Left cardiac atrium (tissue), 4 donors: ENCODE measurements at places on chromosomes 2 and 18. TPM values are rescaled to one million over a fixed set of nuclear protein-coding genes. Genes with fewer than 3 reads are reported as not detected.

The SLC30A3 gene
- total RNA-seq: 4.8 TPM

The PTPRN gene
- not detected for total RNA-seq

The DNAJB2 gene
- 63.6 TPM for total RNA-seq

The FKBP1B gene
- 4.6 TPM for total RNA-seq

The UXS1 gene
- total RNA-seq: 27.6 TPM

The ASB18 gene
- total RNA-seq: 2.7 TPM

The LRRC30 gene
- not detected for total RNA-seq

The PGAP1 gene
- 9.0 TPM for total RNA-seq

The SLC11A1 gene
- 16.1 TPM for total RNA-seq

The SRSF7 gene
- 57.6 TPM for total RNA-seq
